ENCODE measurements at places on chromosomes 1 and 21. TPM values are rescaled to one million over a fixed set of nuclear protein-coding genes. Genes with fewer than 3 reads are reported as not detected.

DNA sequence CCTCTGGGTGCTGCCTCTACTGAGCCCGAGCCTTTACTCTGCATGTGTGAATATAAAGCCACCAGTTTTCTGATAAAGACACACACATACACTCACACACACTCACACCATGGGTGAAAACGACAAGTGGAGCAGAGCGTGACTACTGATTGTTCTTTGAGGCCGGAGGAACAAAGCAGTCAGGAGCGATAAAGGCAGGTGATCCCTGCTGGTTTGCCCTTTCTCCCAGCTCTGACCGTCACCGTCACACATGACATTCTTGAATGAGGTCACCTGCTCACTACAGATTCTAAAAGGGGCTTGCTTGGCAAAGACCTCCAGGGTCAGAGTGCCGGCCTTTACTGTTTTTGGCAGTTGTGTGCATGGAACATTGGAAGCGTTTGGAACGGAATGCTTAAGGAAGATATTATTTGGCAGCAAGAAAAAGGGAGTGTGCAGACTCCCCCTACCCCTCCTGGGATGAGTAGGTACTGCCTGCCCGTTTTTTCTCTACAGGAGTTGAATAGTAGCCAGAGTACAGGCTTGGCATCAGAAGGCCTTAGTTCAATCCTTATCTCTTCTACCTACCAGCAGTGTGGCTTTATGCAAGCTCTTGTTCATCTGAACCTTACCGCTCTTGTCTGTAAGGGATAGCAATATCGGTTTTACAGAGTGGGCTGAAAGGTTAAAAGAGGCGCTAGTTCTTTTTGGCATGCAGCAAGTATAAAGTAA lies 79.7 kb downstream of the PBX1 start:
- DNase-seq: no peak
- H3K36me3 ChIP-seq: no peaks in the 10 kb centered on the region
- no peak overlapping the region for H3K4me3 ChIP-seq
- H3K27me3 ChIP-seq: no peaks in the 10 kb centered on the region
- no peaks in the 10 kb centered on the region for H3K4me1 ChIP-seq

GRCh38 chr1:224873434-224874369 lies 55.8 kb upstream of the DNAH14 start:
- no peak for DNase-seq
- H3K27ac ChIP-seq: no peak overlapping the region
- peaks cover 9% of the 10 kb centered on the region for H3K27me3 ChIP-seq
- no peaks in the 10 kb centered on the region for H3K4me1 ChIP-seq

- H3K27ac ChIP-seq: no peak overlapping the region
- H3K27me3 ChIP-seq: peaks cover 5% of the 10 kb centered on the region
- no peak for DNase-seq
- H3K4me1 ChIP-seq: no peaks in the 10 kb centered on the region
- H3K4me3 ChIP-seq: no peak overlapping the region
These were observed 61.2 kb downstream of the CRP start for GRCh38 chr1:159653201-159653600.

GRCh38 chr1:10001016-10001665 lies 4.1 kb downstream of the RBP7 start:
- no peaks in the 10 kb centered on the region for H3K36me3 ChIP-seq
- H3K4me3 ChIP-seq: no peak overlapping the region
- peaks cover 40% of the 10 kb centered on the region for H3K27me3 ChIP-seq

GRCh38 chr1:205554026-205554811 lies 49.8 kb downstream of the CDK18 start:
- H3K4me1 ChIP-seq: no peaks in the 10 kb centered on the region
- DNase-seq: no peak
- no peaks in the 10 kb centered on the region for H3K36me3 ChIP-seq
- no peak overlapping the region for H3K27ac ChIP-seq
- peaks cover 29% of the 10 kb centered on the region for H3K27me3 ChIP-seq

GRCh38 chr1:8189931-8190483 lies 127.9 kb upstream of the SLC45A1 start:
- no peak for DNase-seq
- no peak overlapping the region for H3K27ac ChIP-seq
- no peaks in the 10 kb centered on the region for H3K36me3 ChIP-seq
- peaks cover 3% of the 10 kb centered on the region for H3K27me3 ChIP-seq
- no peak overlapping the region for H3K4me3 ChIP-seq

DNA sequence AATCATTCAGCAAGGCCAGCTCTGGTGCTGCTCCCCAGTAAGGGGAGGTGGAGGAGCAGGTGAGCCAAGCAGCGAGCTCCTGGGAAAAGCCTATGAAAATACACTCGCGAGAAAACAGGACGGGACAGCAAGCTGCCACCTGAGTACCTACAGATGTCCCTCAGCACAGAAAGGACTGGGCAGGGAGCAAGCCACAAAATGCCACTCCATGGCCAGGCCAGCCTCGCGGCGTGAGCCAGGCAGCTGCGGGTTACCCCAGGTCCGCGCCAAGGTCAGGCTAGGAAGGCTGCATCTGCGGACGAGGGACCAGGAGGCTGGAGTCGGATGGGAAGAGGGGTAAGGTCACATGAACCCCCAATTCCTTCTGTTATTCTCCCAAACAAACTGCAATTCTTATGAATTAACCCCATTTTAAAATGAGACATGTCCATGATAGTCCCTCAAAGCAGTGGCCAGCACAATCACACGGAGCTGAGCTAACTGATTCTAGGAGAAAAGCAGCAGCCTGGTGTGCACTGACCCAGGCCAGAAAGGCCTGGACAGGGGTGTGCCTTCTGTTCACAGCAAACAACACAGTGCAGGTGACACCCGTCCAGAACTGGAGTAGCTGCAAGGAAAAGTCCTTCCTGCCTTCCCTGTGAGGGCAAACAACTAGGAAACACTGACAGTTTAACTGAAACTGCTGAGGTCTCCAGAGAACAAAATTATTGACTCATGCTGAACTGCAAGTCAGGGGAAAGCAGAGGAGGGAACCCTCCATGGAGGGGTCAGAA lies 26.5 kb downstream of the PARP1 start:
- H3K4me1 ChIP-seq: peaks cover 4% of the 10 kb centered on the region
- DNase-seq: no peak
- no peak overlapping the region for H3K4me3 ChIP-seq

DNA sequence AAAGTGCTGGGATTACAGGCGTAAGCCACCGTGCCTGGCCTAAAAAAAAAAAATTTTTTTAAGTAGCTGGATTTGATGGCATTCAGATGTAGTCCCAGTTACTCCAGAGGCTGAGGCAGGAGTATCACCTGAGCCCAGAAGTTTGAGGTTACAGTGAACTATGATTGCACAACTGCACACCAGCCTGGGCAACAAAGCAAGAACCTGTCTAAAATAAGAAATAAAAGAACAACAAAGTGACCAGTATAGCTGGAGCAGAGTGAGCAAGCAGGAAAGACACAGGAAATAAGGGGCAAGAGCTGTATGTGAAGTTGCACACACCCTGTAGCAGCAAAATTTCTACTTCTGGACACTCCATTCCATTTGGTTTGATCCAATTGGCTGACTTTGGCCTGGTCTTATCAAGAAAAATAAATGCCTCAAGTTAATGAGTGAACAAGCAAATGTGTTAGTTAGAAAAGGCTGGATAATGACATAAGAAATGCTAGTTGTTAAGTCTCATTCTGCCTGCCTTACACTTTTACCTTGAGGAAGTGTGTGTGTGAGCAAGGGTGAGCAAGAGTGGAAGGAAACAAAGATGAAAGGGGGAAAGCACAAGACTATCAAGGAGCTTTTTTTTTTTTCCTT lies 7.9 kb downstream of the ATP5IF1 start:
- peak overlapping the region; percentile 96 for H3K27ac ChIP-seq
- peak overlapping the region; percentile 81 for H3K4me3 ChIP-seq
- H3K27me3 ChIP-seq: no peaks in the 10 kb centered on the region

- H3K4me3 ChIP-seq: no peak overlapping the region
- peak; percentile 41 for DNase-seq
- H3K27ac ChIP-seq: no peak overlapping the region
- no peaks in the 10 kb centered on the region for H3K4me1 ChIP-seq
- H3K36me3 ChIP-seq: no peaks in the 10 kb centered on the region
- no peaks in the 10 kb centered on the region for H3K27me3 ChIP-seq
These were observed 254.4 kb upstream of the GJB5 start for GRCh38 chr1:34500451-34500850.

DNA sequence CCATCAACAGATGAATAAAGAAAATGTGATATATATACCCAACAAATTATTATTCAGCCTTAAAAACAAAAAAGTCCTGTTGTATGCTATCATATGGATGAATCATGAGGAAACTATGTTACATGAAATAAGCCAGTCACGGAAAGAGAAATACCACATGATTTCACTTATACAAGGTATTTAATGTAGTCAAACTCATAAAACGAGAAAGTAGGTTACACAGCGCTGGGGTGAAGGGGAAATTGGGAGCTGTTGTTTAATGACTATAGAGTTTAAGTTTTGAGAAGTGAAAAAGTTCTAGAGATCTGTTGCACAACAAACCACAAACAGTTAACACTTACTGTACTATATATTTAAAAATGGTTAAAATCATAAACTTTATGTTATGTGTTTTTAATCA lies 58.5 kb downstream of the SLC25A24 start:
- no peak overlapping the region for H3K27ac ChIP-seq
- H3K27me3 ChIP-seq: no peaks in the 10 kb centered on the region
- peaks cover 70% of the 10 kb centered on the region for H3K36me3 ChIP-seq
- H3K4me1 ChIP-seq: peaks cover 2% of the 10 kb centered on the region
- H3K4me3 ChIP-seq: no peak overlapping the region

GRCh38 chr1:216310776-216311175 lies 112.5 kb downstream of the USH2A start:
- no peaks in the 10 kb centered on the region for H3K27me3 ChIP-seq
- no peak overlapping the region for H3K27ac ChIP-seq
- no peaks in the 10 kb centered on the region for H3K36me3 ChIP-seq
- H3K4me3 ChIP-seq: no peak overlapping the region
- H3K4me1 ChIP-seq: no peaks in the 10 kb centered on the region

DNA sequence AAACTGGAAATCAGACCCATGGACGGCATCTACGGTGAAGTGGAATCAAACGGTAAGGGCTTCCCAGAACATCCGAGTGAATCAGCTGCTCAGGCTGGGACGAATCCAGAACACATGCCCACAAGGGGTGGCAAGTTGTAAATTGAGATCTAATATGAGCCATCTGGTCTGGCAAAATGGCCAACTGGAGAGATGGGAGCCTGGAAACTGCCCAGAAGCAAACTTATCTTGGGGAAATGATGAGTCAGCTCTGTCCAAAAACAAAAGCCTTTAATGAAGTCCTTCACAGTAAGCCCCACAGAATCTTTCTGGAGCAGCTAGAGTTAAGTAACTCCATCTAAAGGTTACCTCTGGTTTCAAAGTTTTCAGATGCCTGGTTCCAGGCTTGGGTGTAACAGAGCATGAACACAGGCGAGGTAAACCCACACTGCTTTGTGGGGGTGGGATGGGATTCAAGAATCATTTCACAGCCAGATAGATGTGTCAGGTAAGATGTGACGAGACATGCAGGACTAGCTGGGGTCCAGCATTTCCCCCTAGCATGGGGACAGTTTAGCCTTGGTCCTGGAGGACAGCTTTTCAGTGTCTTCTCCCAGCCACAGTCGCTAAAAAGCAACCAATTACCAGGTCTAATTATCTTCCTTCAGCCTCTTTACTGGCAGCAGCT lies 10.5 kb upstream of the SRP9 start:
- no peak overlapping the region for H3K4me3 ChIP-seq
- no peaks in the 10 kb centered on the region for H3K36me3 ChIP-seq
- H3K27ac ChIP-seq: no peak overlapping the region
- no peak for DNase-seq
- H3K27me3 ChIP-seq: no peaks in the 10 kb centered on the region

GRCh38 chr1:173646656-173647055 lies 11.5 kb downstream of the TEX50 start:
- no peak overlapping the region for H3K4me3 ChIP-seq
- H3K36me3 ChIP-seq: peaks cover 2% of the 10 kb centered on the region
- DNase-seq: no peak
- H3K27me3 ChIP-seq: peaks cover 8% of the 10 kb centered on the region
- H3K4me1 ChIP-seq: peaks cover 3% of the 10 kb centered on the region
- no peak overlapping the region for H3K27ac ChIP-seq

- H3K27ac ChIP-seq: peak overlapping the region; percentile 96
- DNase-seq: no peak
- peaks cover 3% of the 10 kb centered on the region for H3K36me3 ChIP-seq
- peaks cover 50% of the 10 kb centered on the region for H3K4me1 ChIP-seq
- H3K4me3 ChIP-seq: peak overlapping the region; percentile 95
These were observed 527 bp downstream of the MACO1 start for GRCh38 chr1:25430967-25431881.

- H3K27ac ChIP-seq: no peak overlapping the region
- no peak overlapping the region for H3K4me3 ChIP-seq
- no peaks in the 10 kb centered on the region for H3K36me3 ChIP-seq
- peaks cover 8% of the 10 kb centered on the region for H3K27me3 ChIP-seq
- DNase-seq: no peak
- peaks cover 4% of the 10 kb centered on the region for H3K4me1 ChIP-seq
These were observed 41.3 kb upstream of the LAMC2 start for GRCh38 chr1:183144752-183145151.

DNA sequence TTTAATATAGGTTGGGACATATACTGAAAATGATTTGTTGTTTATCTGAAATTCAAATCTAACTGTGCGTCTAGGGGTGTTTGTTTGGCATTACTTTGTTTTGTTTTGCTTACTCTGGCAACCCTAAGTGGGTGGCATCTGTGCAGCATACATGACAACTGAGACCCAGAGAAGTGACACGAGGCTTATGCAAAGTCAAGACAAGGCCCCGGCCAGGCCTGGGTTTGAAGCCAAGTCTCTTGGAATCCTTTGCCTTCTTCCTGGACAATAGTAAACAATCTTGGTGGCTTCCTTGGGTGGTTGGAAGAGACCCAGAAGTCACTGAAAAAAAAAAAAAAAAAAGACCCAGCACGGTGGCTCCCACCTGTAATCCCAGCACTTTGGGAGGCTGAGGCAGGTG lies 197.6 kb upstream of the TMEM51 start:
- H3K27me3 ChIP-seq: no peaks in the 10 kb centered on the region
- H3K27ac ChIP-seq: no peak overlapping the region
- no peak overlapping the region for H3K4me3 ChIP-seq
- DNase-seq: no peak

GRCh38 chr1:44497422-44498170 lies 92.5 kb downstream of the RNF220 start:
- H3K4me1 ChIP-seq: no peaks in the 10 kb centered on the region
- H3K4me3 ChIP-seq: no peak overlapping the region
- DNase-seq: no peak
- H3K27me3 ChIP-seq: no peaks in the 10 kb centered on the region

AGRN gene
- 18.8 TPM for total RNA-seq

GNL2 gene
- total RNA-seq: 45.2 TPM

RGS4 gene
- not detected for total RNA-seq

GPA33 gene
- total RNA-seq: 3.0 TPM

CLCN6 gene
- 21.9 TPM for total RNA-seq
